ENCODE measurements at places on chromosomes 6 and 20.

DNA sequence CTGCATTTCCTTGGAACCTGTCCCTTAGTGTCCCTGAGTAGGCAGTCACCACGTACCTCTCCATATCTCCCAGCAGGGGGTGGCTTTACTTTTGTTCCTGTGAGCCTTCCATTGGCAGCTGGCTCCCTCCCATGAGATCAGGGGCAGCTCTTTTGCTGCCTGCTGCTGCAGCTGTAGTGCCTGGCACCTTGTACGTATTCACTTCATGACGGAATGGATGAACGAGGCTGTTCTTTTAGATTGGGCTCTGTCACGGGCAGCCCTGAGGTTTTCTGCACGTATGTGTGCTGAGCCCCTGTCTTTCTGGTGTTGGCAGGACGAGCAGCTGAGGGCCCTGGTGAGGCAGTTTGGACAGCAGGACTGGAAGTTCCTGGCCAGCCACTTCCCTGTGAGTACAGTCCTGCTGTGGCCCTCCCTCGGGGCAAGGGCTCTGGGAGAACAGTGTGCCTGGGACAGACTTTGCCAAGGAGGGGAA lies 14.6 kb downstream of the MYBL2 start:
- no peak for DNase-seq

- DNase-seq: no peak
These were observed 77.1 kb downstream of the TRAM2 start for GRCh38 chr6:52499681-52500236.

DNA sequence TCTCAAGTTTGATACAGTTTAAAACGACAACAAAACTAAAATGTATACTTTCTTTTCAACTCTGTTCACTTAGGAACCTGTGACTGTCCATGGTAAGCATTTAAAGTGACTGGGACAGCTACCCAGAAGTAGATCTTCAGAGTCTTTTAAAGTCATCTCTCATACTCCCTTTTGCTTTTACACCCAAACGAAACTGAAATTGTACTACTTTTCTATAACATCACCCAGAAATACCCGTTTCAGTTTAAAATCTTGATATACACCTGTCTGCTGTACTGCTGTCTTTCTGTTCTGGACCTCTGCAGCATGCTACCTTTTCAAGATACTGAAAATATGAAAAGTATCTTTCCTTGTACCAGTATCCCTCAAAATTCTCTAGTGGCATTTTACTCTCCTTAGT lies 170.4 kb upstream of the THEMIS start:
- DNase-seq: no peak

DNA sequence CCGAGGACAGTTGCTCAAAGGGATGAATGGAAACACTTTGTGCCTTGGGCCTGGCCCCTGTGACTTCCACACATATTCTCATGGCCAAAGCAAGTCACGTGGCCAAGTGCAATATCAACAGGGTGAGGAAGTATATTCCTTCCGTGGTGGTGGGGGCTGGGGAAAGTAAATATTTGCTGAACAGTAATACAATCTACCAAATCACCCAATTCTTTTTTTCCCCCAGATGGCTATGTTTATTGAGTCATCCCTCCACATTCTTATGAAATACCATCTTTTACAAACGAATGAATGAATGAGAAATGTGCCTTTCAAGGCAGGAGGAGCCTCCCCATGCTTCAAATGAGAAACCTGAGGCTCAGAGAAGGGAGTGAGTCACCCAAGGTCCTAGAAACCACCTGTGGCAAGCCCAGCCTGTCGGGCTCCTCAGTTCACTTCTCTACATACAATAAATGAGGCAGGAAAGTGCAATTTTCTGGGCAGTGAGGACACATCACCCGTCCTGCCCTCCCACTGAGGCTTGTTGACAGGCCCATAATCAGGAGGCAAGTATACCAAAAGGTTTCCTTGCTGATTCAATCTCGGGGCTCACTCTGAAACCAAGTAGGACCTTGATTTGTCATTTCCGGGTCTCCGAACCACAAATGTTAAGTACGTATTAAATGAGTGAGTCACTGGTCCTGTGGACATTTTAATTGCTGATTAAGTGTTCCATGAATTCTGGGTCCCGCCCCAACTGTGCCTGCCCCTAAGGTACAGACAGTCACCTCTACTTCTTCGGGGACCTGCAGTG lies 25.3 kb upstream of the TOP1 start:
- peak; percentile 24 for DNase-seq

- no peak for DNase-seq
These were observed 118.4 kb upstream of the SLC2A12 start for GRCh38 chr6:134170844-134171243.

- DNase-seq: no peak
These were observed 215.5 kb downstream of the ANKRD60 start for GRCh38 chr20:58012731-58013510.

GRCh38 chr6:52376763-52377162 lies 14.8 kb downstream of the PAQR8 start:
- DNase-seq: no peak

GRCh38 chr6:2274981-2275891 lies 29.8 kb upstream of the GMDS start:
- DNase-seq: no peak

GRCh38 chr6:79635232-79635543 lies 4.1 kb downstream of the SH3BGRL2 start:
- DNase-seq: no peak

DNA sequence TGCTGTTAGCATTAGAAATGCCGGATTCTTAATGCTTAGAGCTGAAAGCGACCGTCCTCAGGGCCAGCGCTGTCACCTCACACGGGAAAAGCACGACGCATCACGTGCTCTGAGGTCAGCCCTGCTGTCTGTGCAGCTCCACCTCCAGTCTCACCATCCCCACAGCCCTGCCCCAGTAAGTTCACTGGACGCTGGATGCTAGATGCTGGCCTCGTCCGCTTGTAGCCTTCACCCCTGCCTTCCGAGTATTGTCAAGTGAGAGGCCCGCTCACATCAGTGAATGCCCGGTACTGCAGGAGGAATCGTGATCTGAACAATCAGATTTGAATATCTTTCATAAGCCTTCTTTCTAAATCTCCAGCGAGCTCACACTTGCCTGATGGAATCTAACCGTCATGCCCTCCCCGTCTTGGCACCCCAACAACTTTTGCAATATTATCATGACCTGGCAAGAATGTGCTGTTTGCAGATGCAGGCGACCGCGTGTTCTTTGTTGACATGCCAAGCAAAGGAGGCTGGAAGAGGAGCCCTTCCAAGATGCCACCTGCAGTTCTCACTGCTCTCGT lies 64.9 kb downstream of the DLL1 start:
- DNase-seq: no peak

DNA sequence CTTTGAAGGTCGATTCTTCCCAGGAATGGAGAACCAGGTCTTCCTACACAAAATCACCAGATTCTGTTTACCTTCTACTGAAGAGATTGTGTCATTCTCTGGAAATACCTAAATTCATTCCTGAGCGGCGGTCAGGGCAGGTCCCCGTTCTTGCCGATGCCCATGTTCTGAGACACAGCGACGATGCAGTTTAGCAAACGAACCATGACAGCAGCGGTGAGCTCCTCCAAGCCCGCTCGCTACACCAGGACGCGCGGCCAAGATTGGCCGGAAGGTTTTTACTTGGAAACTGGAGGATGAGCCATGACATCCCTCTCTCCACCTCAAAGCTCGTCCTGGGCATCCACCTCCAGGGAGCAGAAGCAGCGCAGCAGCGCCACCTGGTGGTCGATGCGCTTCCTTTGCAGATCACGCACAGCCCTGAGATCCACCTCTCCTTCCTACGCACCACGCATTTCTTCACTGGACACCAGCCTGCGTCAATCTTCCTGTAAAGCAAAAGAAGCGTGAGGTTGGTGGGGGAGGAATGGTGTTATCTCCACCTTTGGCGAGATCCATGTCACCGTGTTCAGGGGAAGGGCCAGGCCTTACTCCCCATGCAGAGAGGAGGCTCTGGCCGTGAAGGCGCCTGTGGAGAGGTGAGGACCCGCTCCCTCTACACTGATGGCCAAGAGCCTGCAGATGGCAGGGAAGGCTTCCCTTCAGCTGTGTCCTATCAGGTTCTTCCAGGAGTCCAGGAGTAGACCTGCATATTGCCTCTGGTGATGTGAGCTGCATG lies 9.9 kb upstream of the HLA-B start:
- peak; percentile 85 for DNase-seq

GRCh38 chr6:26473429-26473757 lies 15.6 kb downstream of the BTN2A1 start:
- no peak for DNase-seq

- no peak for DNase-seq
These were observed 82.2 kb downstream of the PRDM1 start for GRCh38 chr6:106168097-106168888.

DNA sequence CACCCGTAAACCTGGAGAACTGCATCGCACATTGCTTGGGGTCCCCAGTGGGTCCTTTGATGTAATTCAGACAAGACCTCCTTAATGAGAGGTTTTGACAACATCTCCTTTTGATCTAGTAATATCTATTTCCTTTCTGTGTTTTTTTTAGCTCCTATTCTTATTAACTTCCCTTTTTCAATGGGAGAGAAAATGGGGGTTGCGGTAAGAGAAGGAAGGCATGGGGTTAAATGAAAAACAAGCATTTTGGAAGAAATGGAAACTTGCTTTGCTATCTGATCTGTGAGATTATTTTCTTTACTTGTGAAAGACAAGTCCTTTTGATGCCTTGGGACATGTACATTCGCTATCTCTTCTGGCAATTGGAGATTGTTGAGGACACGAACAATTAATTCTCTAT lies 418.6 kb upstream of the MAN1A1 start:
- no peak for DNase-seq

- no peak for DNase-seq
These were observed 27.2 kb downstream of the DSE start for GRCh38 chr6:116397914-116398313.

DNA sequence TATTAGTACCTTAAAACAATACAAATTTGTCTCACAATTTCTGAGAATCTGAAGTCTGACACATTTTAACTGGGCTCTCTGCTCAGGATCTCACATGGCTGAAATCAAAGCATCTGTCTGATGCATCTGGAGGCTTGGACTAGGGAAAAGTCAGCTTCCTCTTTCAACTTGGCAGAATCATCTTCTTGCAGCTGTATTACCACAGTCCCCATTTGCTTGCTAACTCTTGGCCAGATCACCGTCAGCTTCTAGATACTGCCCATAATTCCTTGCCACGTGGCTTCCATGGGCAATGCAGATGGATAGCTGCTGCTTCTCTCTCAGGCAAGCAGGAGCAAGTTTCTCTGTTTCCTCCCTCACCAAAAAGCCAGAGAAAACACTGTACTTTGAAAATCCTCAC lies 1106.4 kb upstream of the CITED2 start:
- DNase-seq: no peak

- DNase-seq: no peak
These were observed 69.2 kb upstream of the E2F3 start for GRCh38 chr6:20332441-20333006.

DNA sequence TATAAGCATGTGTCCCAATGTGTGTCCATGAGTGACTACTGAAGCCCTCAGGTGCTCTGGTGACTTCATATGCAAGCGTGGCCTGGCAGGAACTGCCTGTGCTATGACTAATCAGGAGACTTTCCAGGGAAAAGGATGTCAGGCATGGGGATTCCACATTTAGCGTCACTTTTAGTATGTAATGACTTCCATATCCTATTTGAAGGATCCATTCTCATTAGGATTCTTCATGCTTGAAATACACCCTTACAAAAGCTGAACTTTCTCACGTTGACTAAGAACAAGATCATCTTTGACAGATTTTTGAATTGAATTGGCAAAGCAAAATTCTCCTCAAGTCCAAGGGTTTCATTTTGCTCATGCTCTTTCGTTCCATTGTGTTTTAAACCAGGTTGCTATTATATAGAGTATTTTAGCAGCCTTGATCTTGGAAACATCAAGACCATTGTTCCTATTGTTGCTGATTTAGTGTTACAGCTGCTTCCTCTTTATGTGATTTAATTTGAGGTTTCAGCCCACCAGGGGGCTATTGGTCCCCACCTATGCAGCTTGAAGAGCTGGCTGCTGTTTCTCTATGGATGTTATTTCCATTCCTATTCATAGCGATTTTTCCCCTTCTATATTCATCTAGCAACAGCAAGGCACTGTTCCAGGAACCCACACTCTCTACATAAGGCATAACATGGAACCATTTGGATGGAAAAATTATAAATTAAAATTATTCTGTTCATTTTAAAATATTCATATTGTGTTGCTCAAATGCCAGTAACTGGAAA lies 418.6 kb downstream of the CDKAL1 start:
- no peak for DNase-seq

DNA sequence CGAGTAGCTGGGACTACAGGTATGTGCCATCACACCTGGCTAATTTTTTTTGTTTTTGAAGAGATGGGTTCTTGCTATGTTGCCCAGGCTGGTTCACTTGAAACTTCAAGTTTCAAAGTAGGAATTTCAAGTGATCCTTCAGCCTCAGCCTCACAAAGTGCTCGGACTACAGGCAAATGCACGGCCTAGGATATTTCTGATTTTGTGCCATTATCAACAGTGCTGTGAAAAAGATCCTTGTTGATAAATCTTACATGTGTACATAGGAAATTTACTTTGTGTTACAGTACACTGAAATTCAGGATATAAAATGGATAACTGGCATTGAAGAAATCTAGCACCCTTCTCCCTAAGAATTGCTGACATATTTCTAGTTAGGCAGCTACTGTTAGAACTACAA lies 184.6 kb upstream of the PRDM1 start:
- DNase-seq: no peak

DNA sequence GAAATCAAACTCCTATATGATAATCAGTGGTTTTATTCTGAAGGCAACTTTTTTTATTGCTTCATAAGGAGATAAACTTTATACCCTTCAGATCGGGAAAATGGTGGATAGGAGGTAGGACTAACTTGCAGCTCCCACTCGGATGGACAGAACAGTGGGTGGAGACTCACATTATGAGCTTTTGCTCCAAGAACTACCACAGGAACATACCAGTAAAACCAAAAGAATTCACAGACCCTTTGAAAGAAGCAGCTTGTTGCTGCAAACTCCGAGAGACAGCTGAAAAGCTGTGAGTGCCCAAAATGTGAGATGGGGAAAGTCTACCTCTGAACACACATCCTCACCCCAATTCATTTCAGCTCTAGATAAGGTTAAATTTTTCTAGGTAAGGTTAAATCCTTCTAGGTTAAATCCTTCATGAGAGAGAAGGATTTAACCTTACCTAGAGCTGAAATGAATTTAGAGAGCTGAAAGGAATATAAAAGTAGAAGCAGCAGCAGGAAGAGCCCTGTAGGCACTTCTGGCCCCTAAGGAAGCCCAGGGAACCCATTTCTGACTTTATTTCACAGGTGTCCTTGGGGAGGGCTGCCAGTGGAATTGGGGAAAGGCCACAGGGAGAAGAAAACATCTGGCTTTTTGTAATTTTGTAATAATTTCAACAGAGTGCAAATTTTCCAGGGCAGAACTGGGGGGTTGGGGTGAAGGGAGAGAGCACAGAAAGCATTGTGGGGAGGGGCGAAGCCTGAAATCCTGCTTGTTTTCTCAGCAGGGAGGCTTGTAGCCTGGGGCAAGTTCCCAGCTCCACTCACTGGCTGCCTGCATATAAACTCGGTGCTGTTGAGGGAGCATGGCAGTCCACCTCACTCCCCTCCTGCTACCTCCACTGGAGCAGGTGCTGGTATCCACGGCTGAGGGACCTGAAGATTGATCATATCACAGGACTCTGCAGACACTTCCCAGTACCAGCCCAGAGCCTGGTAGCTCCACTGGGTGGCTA lies 65.9 kb upstream of the HCRTR2 start:
- no peak for DNase-seq
